Right hindlimb (tissue), 1 donor: ENCODE measurements at places on chromosomes 12 and 14.

GRCh38 chr12:115407723-115408122 lies 723.7 kb upstream of the TBX3 start:
- DNase-seq: no peak

- no peak for DNase-seq
Observed at GRCh38 chr12:126667339-126667738, 1599.6 kb upstream of the TMEM132C start.

- DNase-seq: peak; percentile 24
Observed at GRCh38 chr12:107319533-107320032, 226.2 kb upstream of the CRY1 start.

- DNase-seq: no peak
Observed at GRCh38 chr12:42990387-42990786, 400.8 kb upstream of the PRICKLE1 start.

DNA sequence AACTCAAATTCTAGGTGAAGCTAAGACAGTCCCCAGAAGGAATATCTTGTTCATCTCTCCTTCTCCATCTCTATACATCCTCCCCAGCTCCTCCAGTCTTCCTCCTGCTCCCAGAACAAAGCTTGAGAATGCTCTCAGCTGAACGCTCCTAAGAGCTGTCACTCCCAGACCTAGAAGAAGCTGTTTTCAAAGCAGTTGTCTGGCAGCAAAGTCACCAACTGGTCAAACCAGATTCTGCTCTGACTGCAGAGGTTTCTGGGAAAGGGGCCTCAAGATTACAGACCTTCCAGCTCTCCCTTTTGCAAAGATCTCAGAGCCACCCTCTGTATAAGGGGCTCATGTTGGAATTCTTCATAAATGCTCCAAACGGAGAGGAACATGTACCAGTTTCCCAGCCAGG lies 9.6 kb upstream of the HSPB8 start:
- no peak for DNase-seq

DNA sequence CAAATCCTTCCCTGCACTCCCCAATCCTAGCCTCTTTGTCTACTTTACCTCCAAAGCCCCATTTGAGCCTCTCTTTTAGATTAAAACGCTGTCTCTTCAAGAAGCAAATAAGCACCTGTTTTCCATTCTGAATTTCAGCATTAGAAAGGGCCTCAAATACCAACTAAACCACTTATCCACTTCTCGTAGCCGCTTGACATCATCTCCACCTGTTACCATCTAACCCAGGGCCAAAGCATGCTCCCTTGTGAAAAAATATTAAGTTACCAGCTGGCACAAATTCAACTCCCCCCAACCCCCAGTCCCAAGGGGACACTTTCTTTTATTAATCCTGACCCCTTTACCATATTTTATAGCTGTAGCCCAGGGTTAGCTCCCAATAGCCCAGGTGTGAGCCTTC lies 43.1 kb downstream of the GPHB5 start:
- DNase-seq: no peak

- DNase-seq: no peak
Observed at GRCh38 chr12:54175200-54175963, 13.4 kb downstream of the SMUG1 start.
